ENCODE measurements at places on chromosomes 5 and 9.

GRCh38 chr9:81305561-81306182 is 383.7 kb downstream of the TLE1 start:
- no peak for DNase-seq

GRCh38 chr5:149414405-149415065 is 35.4 kb upstream of the IL17B start:
- no peak for DNase-seq

DNA sequence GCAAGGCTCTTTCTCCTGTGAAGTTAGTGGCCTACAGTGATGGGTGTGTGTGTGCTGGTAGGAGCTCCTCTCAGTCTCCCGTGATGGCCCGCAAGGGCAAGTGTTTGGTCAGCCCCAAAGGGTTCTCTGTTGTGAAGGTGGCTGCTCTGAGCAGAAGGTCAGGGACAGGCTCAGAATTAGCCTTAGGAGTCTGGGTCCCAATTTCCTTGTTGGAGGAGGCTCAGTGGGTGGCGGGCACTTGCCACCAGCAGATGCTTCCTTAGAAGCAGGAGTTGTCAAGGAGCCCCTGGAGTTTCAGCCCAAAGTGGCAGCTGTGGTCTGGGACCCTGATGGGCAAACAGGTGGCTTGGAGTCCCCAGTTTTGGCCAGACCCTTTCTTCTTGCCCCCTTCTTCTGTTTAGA is 154.4 kb downstream of the MACROH2A1 start:
- no peak for DNase-seq

GRCh38 chr9:33233626-33234342 is 6.2 kb upstream of the SPINK4 start:
- no peak for DNase-seq

DNA sequence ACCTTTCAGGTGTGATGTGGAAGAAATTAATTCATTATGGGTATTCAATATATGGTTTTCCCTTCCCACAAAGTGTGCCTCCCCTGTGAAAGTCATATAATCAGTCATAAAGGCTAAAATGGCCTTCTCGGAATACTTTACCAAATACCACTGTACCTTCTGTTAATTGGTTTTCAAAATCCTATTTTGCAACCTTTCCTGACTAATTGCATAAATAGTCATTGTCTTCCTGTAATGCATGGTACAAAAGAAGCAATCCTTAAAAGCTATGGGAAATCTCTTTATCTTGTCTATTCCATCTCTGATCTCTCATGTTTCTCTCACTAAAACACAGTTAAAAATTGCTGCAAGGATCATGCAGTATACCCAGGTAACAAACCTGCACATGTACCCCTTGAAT is 44.3 kb upstream of the UGCG start:
- DNase-seq = no peak

DNA sequence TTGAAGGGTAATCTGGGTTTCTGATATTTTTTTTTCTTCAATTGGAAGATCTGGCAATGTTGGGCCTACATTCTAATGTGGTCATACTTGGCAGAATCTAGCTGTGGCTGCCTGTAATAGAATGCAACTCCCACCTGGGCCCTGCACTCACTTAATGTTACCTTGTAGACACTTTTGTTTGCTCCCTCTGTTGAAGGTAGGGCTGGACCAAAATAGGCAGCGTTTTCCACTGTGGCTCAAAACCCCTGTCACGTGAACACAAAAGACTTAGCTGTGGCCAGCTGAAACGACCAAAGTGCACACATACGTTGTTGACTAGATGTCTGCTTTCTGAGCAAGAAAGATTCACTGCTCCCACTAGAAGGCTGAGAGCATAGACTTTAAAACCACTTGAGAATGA is 117.6 kb upstream of the HMHB1 start:
- no peak for DNase-seq

- DNase-seq = no peak
These were observed 56.7 kb upstream of the CPLX2 start for GRCh38 chr5:175814691-175815090.

GRCh38 chr9:77909306-77909705 is 122.3 kb downstream of the GNAQ start:
- no peak for DNase-seq

DNA sequence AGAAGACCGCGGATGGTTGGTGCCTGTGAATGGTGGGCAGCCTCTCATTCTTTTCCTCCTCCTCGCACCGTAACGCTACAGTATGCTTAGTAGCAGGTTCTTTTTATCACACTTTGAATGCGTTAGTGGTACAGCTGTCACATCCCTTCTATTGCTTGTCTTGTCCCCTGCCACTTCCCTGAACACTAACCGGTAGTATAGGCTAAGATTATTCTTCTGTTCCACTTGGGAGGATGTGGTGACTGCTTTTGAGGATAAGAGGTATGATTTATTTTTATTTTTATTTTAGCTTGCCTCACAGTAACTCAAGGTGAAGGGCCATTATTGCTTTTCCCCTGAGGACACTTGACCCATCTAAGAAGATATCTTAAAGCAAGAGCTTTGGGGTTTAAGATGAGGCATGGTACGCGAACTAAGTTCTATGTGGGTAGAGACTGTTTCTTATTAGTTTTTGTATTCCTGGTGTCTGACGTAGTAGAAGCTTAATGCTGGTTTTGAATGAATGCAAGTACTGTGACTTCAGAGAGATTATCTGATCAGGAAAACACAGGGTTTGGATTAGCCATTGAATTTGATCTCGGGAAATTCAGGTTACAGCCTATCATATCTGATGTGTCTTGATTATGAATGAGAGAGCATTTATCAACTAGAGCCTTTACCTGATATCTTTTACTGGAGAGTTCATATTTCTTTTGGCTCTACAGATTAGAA is 951 bp downstream of the UNC13B start:
- DNase-seq = no peak

DNA sequence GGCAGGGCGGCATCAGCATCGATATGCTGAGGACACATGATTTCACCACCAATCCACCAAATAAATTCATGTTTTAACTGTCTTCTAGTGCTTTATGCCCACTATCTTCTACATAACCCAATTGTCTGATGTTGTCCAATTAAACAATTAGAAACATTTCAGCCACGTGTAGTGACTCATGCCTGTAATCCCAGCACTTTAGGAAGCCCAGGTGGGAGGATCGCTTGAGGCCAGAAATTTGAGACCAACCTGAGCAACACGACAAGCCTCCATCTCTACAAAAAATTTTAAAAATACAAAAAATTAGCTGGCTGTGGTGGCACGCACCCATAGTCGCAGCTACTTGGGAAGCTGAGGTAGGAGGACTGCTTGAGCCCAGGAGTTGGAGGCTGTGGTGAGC is 128.1 kb downstream of the MYO10 start:
- DNase-seq = no peak

DNA sequence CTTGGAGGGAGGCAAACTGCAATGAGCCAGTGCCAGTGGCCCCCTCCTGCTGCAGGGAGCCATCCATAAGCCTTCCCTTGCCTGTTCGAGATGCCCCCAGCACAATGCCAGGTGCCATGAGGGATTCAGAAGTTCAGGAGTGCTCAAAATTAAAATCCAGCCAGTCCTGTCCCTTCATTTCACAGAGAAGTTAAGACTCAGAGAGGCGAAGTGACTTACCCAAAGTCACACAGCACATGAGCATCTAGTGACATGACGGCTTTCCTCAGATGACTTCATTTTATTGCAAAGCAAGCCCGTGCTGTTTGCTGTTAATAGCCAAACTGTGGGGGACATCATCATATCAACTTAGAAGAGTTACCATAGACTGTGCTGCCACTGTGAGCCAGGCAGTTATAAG is 69.3 kb upstream of the SAP30L start:
- DNase-seq = no peak

DNA sequence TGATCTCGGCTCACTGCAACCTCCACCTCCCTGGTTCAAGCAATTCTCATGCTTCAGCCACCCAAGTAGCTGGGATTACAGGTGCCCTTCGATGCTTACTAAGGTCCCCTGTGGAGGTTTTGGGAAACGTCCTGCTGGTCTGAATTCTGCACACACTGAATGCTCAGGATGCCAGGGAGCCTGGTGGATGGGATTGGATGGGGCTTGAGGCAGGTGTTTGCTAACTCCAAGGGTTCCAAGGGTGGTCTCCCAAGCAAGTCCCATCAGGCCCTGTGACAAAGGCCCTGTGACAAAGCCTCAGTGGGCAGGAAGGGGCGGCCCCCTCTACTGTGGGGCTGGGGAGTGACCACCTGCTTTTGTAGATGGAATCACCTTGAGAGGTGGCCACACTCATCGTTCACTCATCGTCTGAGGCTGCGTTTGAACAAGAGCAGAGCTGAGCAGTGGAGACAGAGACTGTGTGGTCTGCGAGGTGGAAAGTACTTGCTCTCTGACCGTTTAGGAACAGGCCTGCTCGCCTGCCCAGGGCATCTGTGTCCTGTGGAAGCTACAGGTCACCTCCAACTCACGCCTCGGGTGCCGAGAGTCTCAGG is 40.2 kb downstream of the MRPL36 start:
- DNase-seq = no peak

Measured in NCI-H2081 treated with DMSO at 0.1 percent for 48 hours (cell line).